ENCODE measurements at places on chromosomes 7 and 10.

DNA sequence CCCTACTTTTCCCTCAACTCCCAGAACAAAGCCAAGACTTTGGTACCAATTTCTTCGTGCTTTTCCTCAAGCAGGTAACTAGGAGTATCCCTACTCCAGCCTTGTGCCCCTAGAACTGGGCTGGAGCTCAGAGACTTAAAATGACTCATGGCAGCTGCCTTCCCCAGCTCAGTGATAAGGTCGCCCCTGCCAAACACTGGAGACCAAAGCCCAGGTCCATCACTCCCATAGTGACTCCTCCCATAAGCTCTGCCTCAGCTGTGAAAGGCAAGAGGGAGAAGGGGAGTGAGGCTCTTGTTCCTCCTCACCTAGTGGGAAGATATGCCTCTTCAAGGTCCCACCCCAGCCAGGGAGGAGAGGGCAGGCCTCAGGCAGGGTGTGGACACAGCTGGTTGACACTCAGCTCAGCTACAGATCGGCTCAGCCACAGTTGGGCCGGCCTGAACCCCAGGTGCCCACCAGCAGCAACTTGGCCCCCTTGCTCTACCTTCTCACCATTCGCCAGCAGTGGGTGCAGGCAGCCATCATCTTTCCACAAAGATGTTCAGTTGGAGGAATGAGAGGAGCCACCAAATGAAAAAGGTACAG, 13.8 kb upstream of the CYREN start:
- no peak for DNase-seq

- DNase-seq = no peak
Measured at GRCh38 chr10:109737009-109737408, 186.3 kb downstream of the XPNPEP1 start.

- no peak for DNase-seq
Measured at GRCh38 chr7:128940494-128941322, 3.0 kb downstream of the IRF5 start.

- no peak for DNase-seq
Measured at GRCh38 chr10:52879091-52879807, 106.7 kb upstream of the MBL2 start.

DNA sequence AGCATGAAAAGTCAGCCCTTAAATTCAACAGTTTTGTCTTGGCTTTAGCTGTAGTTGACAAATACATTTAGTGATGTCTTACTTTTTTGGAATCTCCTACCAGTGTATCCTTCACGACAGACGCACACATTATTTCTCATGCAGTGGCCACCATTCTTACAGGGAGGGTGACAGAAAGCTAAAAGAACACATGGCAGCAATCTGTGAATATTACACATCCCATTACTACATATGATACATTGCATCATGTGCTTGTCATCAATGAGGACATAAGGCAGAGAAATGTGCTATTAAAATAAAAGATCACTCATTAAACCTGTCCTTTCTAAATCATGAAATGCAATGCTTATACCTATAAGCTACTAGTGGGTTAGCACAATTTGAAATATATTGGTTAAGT, 66.6 kb downstream of the VWDE start:
- no peak for DNase-seq

DNA sequence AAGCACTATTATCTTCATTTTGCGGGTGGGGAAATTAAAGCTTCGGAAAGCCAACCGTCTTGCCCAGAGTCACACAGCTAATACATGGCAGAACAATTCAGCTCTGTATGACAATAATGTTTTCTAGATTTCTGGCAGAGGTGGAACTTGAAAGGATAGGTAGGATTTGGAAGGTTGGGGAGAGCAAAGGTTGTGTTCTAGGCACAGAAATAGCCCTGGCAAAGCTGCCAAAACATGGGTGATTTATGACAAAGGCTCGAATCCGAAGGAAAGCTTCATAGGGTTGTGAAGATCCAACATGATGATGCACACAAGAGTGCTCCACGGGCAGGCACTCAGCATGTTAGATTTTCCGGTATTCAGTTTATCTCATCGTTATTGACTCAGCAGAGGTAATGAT, 19.2 kb downstream of the PDCD11 start:
- DNase-seq = no peak

DNA sequence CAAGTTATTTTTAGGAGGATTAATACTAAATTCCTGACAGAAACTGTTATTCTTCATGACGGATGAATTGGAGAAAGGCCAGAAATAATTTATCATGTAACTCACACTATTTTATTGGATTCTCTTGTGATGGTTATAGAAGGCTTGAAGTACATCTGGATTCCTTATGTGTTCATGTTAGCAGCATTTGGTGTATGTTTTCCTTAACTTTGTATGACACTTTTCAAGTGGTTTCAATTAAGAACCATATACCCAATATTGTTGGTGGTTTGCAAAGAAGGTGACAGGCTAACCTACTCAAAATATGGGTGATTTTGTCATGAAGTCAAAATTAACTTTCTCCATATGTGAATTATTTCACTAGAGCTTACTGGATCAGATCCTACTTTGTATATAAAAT, 532.2 kb upstream of the CNTNAP2 start:
- no peak for DNase-seq

DNA sequence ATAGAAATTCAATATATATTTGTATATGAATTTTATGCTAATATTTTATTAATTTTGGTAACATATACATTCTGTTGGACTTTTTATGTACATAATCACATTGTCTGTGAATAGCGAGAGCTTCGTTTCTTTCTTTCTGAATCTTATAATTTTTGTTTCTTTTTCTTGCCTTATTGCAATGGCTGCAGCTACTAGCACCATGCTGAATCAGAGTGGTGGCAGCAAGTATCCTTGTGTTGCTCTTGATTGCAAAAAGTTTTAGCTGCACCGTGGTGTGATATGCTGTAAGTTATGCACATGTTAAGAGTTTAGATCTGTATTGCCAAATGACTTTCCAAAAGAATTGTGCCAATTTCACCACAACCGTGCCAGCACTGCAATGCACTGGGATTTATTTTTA, 32.6 kb downstream of the ELFN1 start:
- no peak for DNase-seq

DNA sequence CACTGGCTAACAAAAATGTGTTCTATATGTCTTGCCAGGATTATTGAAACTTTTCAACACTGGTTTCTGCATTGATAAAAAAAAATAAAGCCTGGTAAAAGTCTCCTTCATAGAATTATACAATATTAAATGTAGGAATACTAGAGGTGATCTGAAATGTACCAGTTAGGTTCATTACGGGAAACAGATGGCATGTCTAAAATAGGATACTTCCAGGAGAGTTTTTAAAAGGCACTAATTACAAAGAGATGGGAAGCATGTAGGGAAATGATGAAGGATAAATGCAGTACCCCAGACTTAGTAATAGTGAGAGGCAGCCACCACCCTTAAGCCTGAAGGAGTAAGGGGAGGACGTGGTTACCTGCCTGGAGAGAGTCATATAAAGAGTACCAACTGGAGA, 107.0 kb upstream of the NPSR1 start:
- DNase-seq = no peak

GRCh38 chr7:19284596-19285300, 139.5 kb upstream of the FERD3L start:
- DNase-seq = no peak

DNA sequence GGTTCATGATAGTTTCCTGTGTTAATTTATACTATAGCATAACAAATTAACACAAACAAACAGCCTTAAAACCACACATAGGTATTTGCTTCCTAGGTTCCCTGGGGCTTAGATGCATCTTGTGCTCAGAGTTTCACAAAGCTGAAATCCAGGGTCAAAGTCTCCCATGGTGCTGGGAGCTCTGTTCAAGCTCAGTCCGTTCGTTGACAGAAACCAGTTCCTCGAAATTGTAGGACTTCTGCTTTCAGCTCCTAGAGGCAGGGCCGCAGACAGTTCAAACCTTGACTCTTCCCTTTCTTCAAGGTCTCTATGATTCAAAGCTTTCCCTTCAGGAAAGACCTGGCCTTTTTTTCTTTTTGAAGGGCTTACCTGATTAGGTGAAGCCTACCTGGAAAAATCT, 90.5 kb downstream of the VSTM2A start:
- no peak for DNase-seq

- no peak for DNase-seq
Measured at GRCh38 chr10:49184642-49185111, 3.5 kb downstream of the TMEM273 start.

DNA sequence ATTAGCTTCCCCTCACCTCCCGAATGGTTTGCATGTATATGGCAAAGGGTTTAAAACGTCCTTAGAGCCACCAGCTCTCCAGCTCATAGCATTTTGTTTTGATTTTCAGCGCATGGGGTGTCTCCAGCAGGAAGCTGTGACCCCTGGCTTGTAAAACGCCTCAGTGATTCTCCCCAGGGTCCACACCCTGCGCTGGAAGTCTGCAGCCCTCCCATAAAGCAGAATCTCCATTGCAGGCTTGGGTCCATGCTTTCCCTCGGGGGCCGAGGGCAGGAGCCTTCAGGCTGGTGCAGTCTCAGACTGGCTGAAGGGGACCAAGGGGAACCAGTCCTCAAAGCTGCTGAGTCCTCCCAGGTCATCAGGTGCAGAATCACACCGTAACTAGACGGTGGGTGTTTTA, 109.7 kb downstream of the VIPR2 start:
- no peak for DNase-seq

- no peak for DNase-seq
Measured at GRCh38 chr10:116316503-116316902, 7.7 kb upstream of the CCDC172 start.

DNA sequence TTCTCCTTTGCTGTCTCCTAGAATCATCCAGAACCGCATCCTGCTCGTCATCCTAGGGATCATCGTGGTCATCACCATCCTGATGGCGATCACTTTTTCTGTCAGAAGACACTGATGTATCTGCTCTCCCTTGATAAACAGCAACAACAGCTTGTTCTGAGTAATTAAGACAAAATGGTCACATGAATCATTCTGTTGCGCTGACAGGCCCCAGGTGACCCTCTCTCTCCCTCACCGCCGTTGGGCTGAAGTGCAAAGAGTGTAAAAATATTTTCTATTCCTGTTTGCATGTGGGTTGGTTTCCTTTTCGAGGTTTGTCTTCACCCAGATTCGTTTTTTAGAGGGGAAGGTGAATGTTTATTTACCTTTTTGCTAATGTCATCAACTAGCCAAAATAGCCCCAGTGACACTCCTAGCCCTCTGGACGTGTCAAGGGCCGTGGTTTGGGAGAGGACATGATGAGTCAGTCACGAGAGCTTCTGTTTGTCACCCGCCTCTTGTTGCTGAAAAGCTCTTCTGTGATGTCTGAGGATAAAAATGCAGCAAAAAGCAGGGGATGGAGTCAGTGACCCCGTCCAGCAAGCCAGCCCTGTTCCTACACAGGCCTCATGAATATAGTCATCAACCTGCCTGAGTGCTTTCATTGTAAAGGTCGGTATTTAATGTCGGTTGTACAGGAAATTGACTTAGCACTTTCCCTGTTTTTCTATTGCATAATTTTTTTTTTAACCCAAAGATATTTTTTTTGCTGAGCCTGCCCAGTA, 134.6 kb upstream of the TCF7L2 start:
- DNase-seq = no peak

DNA sequence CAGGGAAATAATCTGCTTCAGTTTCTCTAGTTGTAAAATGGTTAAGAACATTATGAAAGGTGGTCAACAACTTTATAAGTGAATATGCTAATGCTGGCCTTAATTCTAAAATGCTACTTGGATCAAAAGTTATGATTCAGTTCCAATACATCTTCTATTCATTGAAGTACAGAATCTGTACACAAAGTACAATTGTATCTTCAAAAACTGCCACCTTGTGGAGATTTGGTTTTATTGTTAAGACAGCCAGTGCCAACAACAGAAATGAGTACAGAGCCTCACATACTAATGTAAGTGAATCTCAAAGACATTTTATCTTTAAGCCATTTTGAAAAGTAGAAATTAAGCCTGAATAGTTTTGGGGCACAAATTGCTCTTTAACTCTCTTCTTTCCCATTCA, 194.0 kb downstream of the CFTR start:
- DNase-seq = no peak

DNA sequence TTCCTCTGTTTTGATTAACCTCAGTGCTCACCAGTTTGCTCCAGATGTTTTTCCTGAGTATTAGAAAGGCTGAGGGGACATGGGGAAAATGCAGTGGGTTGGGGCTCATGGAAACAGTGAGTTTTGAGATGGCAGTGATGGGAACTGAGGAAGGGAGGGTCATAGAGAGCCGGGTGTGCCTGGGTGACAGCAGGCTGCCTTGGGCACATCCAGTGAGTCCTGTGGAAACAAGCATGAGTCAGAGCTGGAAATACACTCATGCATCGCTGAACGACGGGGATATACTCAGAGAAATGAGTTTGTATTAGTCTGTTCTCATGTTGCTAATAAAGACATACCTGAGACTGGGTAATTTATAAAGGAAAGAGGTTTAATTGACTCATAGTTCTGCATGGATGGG, 202.2 kb downstream of the TMEM178B start:
- DNase-seq = no peak

DNA sequence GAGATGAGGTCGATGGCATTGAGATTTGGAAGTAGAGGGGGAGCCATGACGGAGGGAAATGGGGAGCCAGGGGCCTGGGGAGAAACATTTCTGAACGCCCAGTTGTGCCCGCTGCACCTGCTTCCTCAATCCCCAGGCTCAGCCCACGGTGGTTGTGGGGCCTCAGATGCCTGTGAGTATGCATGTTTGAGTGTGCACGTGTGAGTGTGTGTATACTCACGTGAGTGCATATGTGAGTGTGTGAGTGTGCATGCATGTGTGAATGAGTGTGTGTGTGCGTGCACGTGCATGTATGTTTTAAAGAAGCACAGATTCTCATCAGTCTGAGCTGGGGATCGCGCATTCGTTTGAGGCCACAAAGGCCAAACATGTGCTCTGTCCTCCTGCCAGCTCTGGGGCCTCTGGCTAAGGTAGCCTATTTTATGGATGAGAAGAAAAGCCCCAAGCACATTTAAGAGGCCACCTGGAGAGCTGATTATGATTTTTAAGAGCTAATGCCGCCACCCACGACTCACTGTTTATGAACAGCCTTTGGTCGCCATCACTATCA, 154.8 kb downstream of the ARHGAP12 start:
- no peak for DNase-seq

GRCh38 chr10:19329475-19329874, 280.9 kb downstream of the MALRD1 start:
- DNase-seq = no peak

GRCh38 chr7:106552645-106553445, 108.1 kb downstream of the CCDC71L start:
- DNase-seq = no peak

DNA sequence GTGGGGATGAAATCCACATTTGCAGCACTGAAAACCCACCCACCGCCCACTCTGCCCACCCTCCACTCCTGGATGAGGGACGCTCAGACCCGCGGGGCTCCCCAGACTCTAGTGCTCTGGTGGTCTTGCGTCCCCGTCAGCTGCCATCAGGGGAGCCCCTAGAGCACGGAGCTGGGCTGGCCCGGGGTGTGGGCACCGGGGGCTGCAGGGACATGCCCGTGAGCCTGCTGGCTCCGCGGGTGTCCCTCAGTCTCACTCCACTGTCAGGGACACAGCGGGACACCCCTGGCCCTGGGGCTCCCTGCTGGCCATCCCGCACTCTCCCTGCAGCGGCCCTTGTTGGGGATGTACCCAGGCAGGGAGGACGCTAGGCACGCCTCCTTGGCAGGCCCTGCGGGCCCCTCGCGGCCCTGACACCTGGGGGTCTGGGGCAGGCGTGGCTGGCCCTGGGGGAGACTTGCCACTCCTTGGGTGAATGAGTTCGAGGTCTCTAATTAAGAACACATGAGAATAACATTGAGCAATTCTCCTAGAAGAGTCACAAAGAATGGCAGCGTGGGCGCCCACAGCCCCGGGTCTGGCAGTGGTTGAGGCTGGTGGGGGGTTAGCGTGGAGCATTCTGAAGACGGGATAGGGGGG, 64.2 kb downstream of the CFAP46 start:
- DNase-seq = no peak
